NK-92 treated with Interleukin-12 subunit alpha and Interleukin-12 subunit beta, amount 100 ng/mL, for 24 hours (cell line): ENCODE measurements at places on chromosomes 2 and 18.

GRCh38 chr2:150778828-150779227 lies 291.4 kb upstream of the RND3 start:
- DNase-seq: no peak

DNA sequence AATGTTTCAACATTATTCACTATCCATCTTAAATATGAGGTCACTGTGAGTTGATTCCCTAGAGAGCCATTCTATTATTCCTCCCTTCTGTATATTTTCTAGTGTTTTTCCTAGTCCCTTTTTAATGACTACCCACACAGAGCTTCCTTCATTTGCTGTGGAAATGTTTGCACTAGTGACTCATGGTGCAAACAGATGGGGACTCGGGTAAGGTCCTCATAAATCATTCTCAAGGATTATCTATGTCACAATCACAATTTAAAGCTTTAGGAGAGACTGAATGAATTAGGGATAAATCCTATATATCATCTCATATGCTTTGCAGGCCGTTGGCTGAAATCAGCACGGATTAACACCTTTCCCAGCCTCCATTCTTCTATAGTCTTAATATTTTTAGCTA lies 159.6 kb downstream of the DCC start:
- DNase-seq: no peak

GRCh38 chr2:143144813-143145455 lies 15.7 kb downstream of the ARHGAP15 start:
- no peak for DNase-seq

DNA sequence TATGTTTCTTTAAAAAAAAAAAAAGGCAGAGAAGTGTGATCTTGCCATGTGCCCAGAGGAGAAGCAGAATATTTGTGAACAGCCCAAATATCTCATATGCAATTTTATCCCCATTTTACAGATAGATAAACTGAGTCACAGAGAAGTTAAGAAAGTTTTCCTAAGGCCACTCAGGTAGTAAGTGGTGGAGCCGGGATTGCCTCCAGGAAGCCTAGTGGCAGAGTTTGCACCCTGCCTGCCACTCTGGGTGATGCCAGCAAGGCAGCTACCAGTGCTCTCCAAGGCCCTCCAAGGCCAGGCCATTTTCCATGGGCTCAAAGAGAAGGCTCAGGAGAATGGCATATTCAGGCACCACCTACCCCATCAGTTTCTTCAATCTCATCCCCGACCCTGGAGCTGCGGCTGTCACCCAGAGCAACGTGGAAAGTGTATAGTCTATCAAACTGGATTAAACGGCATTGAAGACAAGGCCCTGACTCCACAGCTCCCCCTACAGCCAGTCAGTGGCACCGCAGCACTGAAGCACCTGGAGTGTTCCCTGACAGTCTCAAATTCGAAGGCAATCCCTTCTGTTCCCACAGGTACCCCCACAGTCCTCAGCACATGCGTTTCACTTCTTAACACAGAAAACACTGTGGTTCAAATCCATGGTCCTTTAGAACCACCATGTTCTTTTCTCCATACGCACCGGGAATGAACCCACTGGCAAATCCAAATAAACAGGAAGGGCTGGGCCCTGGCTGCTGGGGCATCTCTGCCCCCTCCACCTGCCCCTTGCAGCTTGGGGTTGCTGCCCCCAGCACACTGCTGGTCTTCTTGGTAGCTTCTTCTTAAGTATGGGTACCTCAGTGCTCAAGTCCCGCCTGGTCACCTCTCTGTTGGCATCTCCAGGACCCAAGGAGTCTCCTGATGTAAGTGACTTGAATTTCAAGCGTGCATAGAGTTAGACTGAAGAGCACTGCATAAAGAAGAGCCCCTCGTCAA lies 175.3 kb downstream of the INHBB start:
- no peak for DNase-seq

- no peak for DNase-seq
These were observed 435.7 kb upstream of the SETBP1 start for GRCh38 chr18:44245019-44245418.
